NCI-H1105 treated with DMSO at 0.1 percent for 48 hours (cell line): ENCODE measurements at places on chromosomes 3 and 15.

DNA sequence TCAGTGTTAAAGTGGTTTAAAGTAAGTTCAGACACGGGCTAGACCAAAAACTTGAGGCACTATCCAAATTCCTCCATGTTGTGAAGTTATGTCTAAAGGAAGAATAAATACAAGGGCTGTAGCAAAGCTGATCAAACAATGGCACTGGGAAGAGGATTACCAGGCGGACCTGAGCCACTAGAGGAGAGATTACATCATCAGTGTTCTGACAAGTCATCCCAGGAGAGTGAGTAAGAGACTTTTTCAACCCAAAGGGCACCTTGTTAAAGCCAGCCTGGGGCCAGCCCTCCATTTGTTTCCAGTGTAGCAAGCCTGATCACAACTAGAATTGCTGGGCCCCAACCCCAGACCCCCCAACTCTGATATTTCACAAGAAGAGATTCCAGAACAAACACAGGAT, 166.9 kb downstream of the DCLK3 start:
- DNase-seq, result no peak

GRCh38 chr15:66032006-66032405, 162.7 kb downstream of the RAB11A start:
- no peak for DNase-seq

DNA sequence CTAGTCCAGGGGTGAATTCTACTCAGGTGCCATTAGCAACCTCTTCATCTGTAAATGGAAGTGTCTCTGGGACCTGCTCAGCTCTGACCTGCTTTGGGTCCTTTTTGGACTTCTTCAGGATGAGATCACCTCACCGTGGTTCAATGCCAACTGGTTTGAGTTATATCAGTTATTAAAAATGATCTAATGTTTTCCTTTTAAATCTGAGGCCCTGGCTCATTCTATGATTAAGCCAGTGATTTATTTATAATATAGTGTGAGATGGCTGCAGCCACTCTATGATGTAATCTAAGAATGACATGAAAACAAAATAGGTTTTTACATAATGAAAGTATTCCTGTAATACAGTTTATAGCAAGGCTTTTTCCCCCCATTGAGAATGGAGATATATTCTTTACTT, 79.4 kb downstream of the LPP start:
- no peak for DNase-seq

DNA sequence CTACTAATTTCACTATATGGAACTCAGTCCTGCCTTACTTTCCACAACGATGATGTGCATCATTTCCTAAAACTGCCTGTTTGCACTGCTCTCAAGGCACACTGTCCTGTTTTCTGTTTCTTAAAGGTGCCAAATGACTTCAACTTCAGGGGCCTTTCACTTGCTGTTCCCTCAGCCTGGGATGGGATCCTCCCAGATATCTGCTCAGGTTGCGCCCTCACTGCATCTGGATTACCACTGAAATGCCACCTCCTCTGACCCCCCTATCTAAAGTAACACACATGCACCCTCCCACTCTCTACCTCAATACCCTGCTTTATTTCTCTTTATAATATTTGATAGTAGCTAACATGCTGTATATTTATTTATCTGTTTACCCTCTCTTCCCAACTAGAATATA, 123.8 kb upstream of the CMC1 start:
- DNase-seq, result no peak

GRCh38 chr15:75869446-75869845, 26.2 kb downstream of the UBE2Q2 start:
- DNase-seq, result no peak
